ENCODE measurements at places on chromosomes 16 and 17.

- peak; percentile 60 for DNase-seq
Measured at GRCh38 chr17:62626719-62627218, 701 bp upstream of the MRC2 start.

DNA sequence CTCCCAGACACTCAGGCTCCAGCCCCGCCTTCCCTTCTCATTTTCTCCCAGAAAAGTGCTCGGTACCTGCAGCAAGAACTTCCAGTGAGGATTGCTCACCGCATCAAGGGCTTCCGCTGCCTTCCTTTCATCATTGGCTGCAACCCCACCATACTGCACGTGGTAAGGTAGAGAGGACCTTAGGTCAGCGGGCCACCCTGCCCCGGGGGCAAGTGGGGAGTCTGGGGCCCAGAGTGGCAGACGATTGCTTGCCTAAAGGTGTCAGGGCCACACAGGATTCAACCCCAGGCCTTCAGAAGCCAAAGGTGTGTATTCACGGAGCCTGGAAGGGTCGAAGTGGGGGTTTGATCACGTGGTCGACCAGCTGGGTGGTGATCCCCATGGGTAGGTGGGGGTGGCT, 1.4 kb downstream of the BCKDK start:
- DNase-seq, result no peak

GRCh38 chr16:1723450-1724147, 17.6 kb downstream of the MAPK8IP3 start:
- peak; percentile 62 for DNase-seq

- DNase-seq, result no peak
Measured at GRCh38 chr17:29162082-29162908, 17.9 kb downstream of the MYO18A start.

DNA sequence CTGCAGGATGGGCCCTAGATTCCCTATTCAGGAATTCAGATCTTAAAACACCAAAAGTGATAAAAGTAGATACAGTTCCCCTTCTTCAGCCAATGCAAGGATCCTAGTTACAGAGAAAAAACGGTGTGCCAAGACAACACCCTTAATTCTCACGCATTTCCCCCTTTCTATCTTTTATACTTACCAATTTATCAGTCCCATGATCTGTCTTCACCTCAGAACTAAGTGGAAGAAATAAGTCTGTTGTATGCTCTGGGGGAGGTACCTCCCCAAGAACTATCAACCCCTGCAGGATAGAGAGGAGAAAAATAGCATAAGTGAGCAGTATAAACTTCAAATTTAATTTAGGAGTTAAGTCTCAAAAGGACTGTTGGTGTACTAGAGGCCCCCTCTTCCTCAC, 83.2 kb downstream of the STH start:
- DNase-seq, result no peak

- DNase-seq, result no peak
Measured at GRCh38 chr16:48491517-48491916, 106.3 kb upstream of the SIAH1 start.

DNA sequence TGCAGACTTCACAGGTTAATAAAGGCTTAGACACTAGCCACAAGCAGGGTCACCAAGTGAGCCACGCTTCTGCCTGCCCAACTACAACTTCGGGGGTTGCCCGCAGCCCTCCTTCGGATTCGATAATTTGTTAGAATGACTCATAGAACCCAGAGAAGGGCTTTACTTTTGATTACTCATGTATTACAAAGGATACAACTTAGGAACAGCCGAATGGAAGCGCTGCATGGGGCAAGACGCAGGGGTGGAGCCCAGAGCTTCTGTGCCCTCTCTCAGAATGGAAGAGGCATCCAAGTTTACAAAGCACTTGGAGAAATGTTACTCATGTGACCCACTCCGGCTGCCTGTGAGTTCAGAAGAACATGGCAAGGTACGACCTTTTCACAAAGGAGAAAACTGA, 7.5 kb upstream of the CDH5 start:
- DNase-seq, result no peak

DNA sequence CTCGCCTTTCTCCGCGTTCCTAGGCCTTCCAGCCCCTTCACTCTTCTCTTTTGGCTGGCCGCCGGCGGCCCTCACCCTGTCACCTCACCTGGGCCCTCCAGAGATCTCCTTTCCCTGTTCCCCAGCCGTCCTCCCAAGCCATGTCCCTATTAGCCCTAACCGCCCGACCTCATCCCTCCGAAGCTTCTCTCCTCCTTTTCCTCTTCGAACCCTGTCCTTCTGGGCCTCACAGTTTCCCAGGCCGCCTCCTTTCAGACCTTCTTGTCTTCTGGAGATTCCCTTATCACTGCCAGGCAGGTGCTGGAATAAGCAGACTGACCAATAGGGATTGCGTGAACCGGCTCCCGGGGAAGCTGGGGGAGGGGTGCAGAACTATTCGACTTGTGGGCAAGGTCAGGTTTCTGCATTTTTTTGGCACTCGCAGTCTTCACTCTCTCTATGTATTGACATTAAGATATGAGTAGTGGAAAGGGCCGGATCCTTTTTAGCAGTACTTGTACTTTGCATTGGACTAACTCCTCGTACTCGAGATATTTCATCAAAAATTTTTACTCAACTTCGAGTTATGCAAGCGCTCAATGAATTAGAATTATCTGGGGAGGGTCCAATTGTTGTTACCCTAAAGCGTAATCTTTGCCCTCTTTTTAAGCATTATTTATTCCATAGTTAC, 690 bp downstream of the RHOT1 start:
- DNase-seq, result peak; percentile 53
